NCI-H2171 treated with DMSO at 0.1 percent for 48 hours (cell line): ENCODE measurements at places on chromosomes 1 and 21.

- peak; percentile 91 for DNase-seq
Observed at GRCh38 chr1:196121181-196121580, 487.1 kb downstream of the KCNT2 start.

GRCh38 chr1:177913762-177914540 is 55.9 kb downstream of the SEC16B start:
- DNase-seq, result peak; percentile 13

DNA sequence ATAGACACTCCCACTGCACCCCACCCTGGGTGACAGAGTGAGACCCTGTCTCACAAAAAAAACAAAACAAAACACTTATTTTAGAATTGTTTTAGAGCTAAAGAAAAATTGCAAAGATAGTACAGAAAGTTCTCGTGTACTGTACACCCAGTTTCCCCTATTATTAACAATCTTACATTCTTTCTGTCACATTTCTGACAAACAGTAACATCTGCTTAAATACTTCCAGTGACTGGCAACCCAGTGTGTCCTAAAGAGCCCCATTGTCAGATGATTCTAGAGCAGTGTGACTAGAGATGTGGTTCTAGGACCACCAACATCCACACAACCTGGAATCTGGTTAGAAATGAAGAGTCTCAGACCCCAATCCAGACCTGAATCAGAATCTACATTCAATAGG is 90.5 kb downstream of the LEPR start:
- DNase-seq, result no peak

GRCh38 chr1:230832476-230832875 is 35.8 kb downstream of the C1orf198 start:
- DNase-seq, result no peak

GRCh38 chr1:166017395-166017794 is 149.4 kb downstream of the FAM78B start:
- no peak for DNase-seq

GRCh38 chr1:172004671-172005070 is 163.4 kb downstream of the DNM3 start:
- peak; percentile 3 for DNase-seq

GRCh38 chr1:228735871-228736586 is 750 bp downstream of the RHOU start:
- DNase-seq, result peak; percentile 50

GRCh38 chr1:115725600-115725999 is 42.9 kb downstream of the CASQ2 start:
- no peak for DNase-seq

DNA sequence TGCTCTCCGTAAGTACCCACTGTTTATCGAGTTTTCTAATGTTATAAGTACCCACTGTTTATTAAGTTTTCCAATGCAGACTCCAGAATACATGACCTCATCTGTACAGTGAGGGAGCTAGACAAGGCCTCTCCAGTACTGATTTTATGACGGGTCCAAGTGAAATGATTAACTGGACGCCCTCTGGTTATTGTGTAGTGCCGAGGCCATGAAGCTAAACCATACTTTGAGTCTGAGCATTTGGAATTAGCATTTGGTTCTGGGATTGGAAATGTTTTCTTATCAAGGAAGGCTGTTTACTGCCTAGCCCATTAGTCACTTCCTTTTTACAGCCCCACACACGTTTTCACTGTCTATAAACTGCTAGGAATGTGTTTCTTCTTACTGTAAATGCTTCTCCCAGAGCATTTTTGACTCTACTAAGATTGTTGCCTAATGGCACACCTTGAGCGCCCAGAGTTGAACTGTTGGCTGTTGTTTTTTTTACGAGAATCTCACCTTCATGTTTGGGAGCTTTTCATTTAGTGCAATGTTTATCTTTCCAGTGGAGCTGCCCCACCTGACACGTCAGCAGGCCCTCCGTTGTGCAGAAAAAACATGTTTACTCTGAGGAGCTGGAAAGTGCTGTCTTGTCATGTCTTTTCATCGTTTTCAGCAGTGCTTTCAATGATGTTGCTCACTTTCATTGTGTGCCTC is 26.9 kb downstream of the SPATA46 start:
- no peak for DNase-seq

DNA sequence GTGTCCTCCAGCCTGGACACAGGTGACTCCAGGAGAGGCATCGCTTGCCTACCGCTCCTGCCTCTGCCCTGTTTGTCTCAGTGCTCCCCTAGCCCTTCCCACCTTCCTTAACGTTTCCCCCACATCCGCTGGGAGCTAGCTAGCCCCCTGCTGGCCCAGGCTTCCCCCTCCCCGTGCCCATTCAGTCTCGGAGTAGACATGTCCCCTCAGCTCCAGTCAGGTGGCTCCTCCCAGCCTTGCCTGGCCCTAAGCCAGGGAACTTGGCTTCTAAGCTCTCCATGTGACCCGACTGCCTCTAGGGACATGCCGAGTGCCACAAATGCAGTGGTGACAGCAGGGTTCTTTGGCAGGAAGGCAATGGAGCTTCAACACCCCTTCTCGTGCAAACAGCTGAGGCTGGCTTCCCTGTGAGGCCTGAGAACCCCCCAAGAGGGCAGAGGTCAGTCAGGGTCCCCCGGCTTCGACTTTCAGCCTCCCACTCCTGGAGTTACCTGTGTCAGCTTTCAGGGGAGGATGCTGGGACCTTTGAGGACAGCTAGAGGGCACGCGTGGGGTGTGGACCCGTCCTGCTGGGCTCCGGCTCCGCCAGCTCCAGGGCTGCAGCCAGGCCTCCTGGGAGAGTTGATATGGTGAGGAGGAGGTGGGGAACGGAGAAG is 16.2 kb downstream of the DRAXIN start:
- peak; percentile 97 for DNase-seq

DNA sequence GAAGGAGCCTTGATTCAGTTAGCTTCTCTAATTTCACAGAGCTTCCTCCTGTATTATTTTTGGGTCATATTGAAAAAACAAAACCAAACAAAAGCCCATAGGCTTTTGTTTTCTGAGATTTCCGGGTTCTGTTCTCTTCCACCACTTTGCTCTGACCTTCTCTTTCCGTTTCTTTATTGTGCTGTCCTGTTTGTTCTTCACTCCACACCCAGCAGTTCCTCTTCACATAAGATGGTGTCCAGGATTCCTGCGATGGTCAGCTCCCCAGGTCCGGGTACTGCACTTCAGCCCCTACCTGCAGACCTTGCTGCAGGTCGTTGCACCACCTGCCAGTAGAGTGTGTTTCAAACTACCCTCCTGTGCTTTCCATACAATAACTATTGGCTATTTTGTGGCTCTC is 44.6 kb downstream of the GLUL start:
- no peak for DNase-seq

GRCh38 chr21:42518215-42518614 is 4.6 kb downstream of the SLC37A1 start:
- no peak for DNase-seq

- no peak for DNase-seq
Observed at GRCh38 chr1:152022474-152022873, 14.3 kb downstream of the S100A11 start.

GRCh38 chr1:38009841-38010180 is 2.7 kb upstream of the UTP11 start:
- DNase-seq, result no peak

- no peak for DNase-seq
Observed at GRCh38 chr1:240100371-240100934, 8.8 kb downstream of the FMN2 start.

DNA sequence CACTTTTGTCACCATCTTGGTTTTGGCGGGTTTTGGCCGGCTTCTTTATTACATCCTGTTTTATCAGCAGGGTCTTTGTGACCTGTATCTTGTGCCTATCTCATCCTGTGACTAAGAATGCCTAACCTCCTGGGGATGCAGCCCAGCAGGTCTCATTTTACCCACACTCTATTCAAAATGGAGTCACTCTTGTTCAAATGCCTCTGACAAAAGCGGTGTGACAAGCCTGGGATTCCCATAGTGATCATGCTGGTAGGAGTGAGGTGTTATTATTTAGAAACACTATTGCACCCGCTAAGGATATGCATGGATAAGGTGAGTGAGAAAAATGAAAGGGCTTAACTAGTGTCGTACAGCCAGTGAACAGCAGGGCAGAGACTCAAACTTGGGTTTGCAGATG is 111.7 kb upstream of the COA6 start:
- DNase-seq, result no peak

GRCh38 chr1:9397997-9398526 is 105.4 kb downstream of the SPSB1 start:
- DNase-seq, result no peak

GRCh38 chr1:240611228-240611618 is 732 bp downstream of the GREM2 start:
- no peak for DNase-seq

GRCh38 chr1:178060789-178061556 is 32.9 kb upstream of the RASAL2 start:
- no peak for DNase-seq

GRCh38 chr1:165525708-165526107 is 18.1 kb upstream of the LRRC52 start:
- no peak for DNase-seq

- no peak for DNase-seq
Observed at GRCh38 chr1:67094191-67094590, 40.2 kb upstream of the SLC35D1 start.

DNA sequence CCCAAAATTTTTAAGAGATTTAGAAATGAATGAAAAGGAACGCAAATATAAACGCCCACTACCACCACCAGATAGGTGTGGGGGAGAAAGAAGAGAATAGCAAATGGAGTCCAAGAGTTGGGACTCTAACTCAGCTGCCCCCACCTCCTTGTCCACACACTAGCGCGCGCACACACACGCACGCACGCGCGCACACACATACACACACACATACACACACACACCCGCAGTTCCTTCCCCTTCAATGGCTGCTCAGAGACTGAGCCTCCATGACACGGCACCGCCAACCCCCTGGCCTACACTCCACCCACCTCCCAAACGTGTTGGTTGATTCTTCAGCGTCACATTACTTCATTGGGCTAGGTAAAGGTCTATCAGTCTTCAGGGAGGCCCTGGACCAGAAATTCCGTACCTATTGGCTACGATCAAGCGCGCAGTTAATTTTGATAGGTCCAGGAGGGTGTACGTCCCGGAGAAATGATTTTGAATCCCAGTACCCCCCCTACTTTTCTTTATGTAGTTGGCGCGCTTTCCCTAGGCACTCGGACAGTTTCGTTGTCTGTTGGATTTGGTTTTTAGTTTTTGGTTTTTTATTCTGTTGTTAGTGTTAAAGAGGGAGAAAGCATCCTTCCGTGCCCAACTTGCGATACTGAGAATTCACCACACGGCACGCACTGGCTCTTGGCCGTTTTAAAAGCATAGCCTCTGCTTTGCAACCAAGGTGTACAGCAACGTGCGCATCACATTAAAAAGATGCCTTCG is at the start of gene ANP32E:
TSS of gene ANP32E (minus strand) at position 261 of the 762 bp plus-strand sequence. CDS start 326 bp downstream, outside the sequence.
- DNase-seq, result peak; percentile 100

- peak; percentile 26 for DNase-seq
Observed at GRCh38 chr1:6004412-6005123, 12.3 kb upstream of the NPHP4 start.

DNA sequence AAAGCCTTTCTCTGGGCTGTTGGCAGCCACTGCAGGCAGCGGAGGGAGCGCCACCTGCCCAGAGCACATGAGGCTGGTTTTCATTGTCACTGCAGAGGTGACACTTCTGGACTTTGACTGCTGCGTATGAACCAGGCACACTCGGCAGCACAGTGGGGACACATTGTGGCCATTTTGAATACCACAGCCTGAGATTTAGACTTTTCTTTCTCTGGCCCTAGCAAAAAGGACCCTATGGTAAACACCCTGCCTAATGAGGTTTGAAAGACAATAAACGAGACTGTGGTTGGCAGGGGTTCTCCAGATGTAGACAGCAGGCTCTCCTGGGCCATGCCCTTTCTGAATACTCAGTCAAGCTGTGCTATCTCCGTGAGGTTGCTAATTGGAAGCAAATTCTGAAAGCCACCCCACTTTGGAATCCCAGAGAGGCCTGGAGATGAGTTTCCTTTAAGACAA is 12.0 kb upstream of the KCNE2 start:
- peak; percentile 79 for DNase-seq

DNA sequence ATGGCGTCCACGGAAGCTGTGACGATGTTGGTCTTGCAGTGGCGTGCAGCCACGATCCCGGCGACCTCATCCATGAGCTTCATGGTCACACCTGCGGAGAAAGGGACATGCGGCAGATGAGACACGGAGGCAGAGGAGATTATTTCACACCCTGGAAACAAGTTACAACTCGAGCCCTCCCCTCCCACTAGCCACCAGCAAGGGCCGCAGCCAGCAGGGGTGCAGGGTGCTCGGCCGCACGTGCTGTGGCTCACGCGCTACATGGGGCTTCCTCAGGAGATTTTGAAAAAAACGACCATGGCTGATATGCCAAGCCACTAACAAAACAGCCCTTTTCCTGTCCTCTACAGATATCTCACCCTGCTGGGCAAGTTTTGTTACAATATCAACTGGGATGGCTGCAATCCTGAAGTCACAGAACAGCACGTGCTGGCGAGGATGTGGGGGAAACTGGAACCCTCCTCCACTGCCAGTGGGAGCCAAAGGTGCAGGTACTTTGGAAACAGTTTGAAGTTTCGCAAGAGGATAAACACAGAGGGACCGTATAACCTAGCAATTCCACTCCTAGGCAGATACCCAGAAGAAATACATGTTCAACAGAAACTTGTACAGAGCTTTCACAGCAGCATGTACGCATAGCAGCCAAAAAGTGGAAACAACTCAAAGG is 34.1 kb upstream of the GPR153 start:
- no peak for DNase-seq

DNA sequence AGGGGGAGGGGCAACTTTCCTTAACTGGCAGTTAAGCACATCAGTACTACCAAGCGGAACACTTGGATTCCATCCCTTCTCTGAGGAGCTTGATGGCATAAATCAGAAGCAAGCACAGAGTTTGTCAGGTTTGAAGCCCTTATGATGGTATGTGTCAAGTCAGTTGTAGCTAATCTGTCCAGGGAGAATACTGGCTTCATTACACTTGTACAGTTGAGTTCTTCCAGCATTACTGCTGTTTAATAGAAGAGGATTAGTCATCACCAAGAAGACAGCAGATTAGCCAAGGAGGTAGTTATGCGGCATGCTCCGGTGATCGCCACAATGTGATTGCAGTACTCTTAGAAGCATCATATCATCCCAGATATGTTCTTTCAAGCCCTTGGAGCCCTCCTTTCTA is 2.1 kb upstream of the TDRD5 start:
- no peak for DNase-seq

DNA sequence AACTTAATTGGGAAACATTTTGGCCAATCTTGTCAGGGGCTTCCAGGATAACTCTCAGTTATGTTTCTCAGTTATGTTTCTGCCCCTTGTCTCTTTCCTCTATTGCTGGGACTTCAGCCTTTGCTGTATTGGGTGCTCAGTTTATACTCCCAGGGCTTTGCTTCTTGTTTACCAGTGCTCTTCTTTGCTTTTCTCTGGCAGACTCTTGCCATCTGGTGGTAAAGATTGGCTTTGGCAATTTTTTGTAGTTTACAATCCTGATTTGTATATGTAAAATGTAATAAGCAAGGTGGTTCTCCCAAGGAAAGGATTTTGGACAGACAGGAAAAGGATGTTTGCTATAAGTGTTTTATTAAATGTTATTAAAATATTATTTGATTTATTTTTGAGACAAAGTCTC is 37.9 kb downstream of the FABP3 start:
- DNase-seq, result peak; percentile 72
